Natural killer cell (primary cell): ENCODE measurements at places on chromosomes 2 and 18.

DNA sequence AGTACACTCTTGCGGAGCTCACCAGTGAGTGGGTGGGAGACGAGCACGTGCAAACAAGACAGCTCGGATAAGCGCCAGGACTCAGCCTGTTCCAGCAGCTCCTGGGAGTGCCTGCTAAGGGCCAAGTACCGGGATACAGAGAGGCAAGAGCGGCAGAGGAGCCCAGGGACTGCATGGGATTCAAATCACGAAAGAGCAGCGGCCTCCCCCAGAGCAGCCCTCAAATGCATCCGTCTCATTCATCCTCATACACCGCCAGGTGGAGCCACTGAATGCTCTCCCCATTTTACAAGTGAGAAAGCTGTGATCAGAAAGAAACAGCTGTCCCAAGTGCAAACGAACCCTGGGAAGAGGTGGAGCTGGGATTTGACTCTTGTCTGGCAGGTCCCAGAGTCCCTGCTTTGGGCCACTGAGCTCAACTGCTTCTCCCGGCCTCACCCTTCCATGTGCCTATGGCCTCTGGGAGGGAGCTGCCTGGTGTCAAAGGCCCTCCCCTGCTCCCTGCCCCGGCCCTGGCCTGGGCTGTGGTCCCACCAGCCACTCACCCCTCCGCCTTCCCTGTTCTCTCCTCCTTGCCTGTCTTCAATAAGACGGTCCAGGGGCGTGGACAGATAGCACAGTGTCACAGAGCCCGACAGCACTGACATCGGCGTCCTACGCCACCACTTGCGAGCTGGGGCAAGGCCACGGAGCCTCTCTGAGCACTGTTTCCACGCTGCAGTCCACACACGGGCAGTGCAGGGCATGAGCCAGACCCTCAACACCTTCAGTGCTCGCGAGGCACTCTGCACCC is 72.8 kb upstream of the TAF1B start:
- H3K27ac ChIP-seq: no peak overlapping the region
- no peak overlapping the region for H3K4me3 ChIP-seq
- peaks cover 12% of the 10 kb centered on the region for H3K4me1 ChIP-seq

- DNase-seq: no peak
- no peaks in the 10 kb centered on the region for H3K36me3 ChIP-seq
- H3K27me3 ChIP-seq: peaks cover 20% of the 10 kb centered on the region
- peak overlapping the region; percentile 25 for H3K27ac ChIP-seq
- no peak overlapping the region for H3K4me3 ChIP-seq
Observed at GRCh38 chr2:37375741-37376288, 31.4 kb downstream of the QPCT start.

- no peaks in the 10 kb centered on the region for H3K4me1 ChIP-seq
- H3K27ac ChIP-seq: no peak overlapping the region
- DNase-seq: no peak
- H3K36me3 ChIP-seq: peaks cover 14% of the 10 kb centered on the region
- no peak overlapping the region for H3K4me3 ChIP-seq
- H3K27me3 ChIP-seq: no peaks in the 10 kb centered on the region
Observed at GRCh38 chr2:241598487-241598886, 38.5 kb downstream of the THAP4 start.

DNA sequence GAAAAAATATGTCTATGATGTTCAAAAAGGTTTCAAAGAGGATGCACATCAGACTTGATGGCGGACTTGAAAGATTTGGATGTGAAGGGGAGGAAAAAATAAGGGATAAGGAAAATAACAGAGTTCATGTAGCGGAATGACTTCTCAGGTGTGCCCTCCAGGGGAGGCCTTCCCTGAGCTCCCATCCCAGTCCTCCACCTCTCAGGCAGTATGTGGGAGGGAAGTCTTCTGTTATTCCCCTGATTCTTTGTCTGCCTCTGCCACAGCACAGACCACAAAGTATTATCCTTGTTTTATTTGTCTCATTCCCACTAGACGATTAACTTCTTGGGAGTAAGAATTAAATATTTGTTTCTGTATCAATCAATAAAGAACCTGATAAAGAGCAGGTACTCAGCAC is 17.7 kb downstream of the COL5A2 start:
- H3K4me1 ChIP-seq: no peaks in the 10 kb centered on the region
- no peak for DNase-seq
- H3K36me3 ChIP-seq: no peaks in the 10 kb centered on the region
- H3K27me3 ChIP-seq: no peaks in the 10 kb centered on the region
- no peak overlapping the region for H3K4me3 ChIP-seq

DNA sequence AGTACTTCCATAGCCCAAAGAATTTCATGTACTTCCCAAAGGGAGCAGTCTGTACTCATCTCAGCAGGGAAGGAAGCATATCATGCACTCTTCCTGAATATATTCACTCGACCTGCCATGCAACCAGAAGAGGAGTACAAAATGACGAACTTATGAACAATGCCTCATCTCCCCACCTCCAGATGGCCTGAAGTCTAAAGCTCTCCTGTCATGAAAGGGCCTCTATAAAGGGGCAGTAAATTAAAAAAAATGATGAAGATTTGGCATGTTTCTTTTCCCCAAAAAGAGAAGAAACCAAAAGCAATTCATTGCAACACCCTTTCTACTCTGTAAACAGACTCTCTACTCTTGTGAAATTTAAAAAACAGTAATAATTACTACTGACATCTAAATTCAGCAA is 1601.1 kb downstream of the LRP1B start:
- no peak for DNase-seq
- H3K36me3 ChIP-seq: no peaks in the 10 kb centered on the region
- H3K27me3 ChIP-seq: no peaks in the 10 kb centered on the region
- no peak overlapping the region for H3K27ac ChIP-seq
- H3K4me3 ChIP-seq: no peak overlapping the region

DNA sequence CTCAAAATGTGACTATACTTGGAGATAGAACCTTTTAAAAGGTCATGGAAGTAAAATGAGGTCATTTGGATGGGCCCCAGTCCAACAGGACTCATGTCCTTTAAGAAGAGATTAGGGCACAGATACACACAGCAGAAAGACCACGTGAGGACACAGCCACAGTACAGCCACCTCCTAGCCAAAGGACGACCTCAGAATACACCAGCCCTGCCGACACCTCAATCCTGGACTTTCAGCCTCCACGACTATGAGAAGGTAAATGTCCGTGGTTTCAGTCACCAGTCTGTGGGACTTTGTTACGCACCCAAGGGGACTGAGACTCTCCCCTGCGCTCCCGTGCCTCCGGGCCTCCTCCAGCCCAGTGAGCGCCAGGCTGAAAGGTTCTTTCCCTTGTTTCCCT is 30.2 kb upstream of the HPCAL1 start:
- H3K4me1 ChIP-seq: peaks cover 23% of the 10 kb centered on the region
- H3K4me3 ChIP-seq: no peak overlapping the region
- H3K27ac ChIP-seq: no peak overlapping the region
- no peaks in the 10 kb centered on the region for H3K27me3 ChIP-seq

DNA sequence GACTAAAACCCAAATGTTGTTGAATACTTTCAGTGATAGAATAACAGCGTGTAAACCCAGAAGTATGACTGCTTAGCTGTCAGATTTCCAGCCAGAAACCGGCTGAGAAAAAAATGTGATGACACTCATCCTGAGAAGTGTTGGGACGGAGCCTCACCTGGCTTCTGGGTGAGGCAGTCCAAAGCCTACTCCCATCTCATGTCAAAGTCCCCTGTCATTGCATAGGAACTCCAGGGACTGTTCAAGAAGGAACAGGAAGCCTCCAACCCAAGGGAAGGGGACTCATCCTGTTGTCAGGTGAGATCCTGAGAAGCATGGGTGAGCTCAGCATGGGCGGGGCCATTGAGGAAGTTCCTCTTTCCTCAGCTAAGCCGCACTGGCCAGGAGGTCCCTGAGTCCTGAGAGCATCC is 11.3 kb upstream of the CHRNA1 start:
- peaks cover 33% of the 10 kb centered on the region for H3K4me1 ChIP-seq
- no peaks in the 10 kb centered on the region for H3K27me3 ChIP-seq
- no peak overlapping the region for H3K4me3 ChIP-seq
- no peak for DNase-seq

- no peak overlapping the region for H3K27ac ChIP-seq
- H3K36me3 ChIP-seq: no peaks in the 10 kb centered on the region
- DNase-seq: no peak
- no peaks in the 10 kb centered on the region for H3K4me1 ChIP-seq
- H3K27me3 ChIP-seq: no peaks in the 10 kb centered on the region
Observed at GRCh38 chr18:70489986-70490933, 201.4 kb downstream of the SOCS6 start.

DNA sequence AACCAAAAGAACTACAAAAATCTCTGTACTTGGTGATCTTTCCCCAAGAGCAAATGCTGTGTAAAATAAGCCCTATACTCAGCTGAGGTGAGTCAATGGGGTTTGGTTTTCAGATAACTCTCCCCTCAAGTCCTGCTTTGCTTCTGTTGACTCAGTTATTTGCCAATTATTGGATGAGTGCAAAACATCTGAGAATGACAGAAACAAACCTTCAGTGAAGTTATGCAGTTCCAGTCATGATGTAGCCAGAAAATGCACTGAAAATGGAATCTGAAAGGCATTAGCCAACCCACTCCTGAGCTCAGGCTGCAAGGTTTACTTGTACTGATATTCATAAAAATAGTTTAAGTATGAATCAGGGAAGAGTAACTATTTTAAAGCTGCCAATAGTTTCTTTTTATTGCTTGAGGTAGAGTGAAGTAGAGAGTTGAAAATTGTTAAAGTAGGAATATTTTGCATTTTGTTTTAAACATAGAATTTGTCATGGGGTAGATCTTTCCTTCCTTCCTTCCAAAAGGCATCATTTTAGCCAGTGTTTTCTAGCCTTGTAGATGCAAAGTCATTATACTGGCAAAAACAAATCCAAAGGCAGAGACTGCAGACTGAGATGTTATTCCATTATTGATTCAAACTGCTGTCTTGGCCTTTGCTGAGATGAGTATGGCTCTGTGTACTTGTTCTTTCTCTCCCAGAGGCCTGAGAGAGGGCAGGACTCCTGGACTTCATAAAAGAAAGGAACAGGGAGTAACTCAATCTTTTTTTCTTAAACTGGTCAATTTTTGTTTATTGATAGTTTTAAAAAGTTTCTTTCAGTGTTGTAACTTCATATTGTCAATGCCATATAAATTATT is 215.3 kb downstream of the RND3 start:
- H3K4me1 ChIP-seq: no peaks in the 10 kb centered on the region
- H3K4me3 ChIP-seq: no peak overlapping the region
- DNase-seq: no peak

DNA sequence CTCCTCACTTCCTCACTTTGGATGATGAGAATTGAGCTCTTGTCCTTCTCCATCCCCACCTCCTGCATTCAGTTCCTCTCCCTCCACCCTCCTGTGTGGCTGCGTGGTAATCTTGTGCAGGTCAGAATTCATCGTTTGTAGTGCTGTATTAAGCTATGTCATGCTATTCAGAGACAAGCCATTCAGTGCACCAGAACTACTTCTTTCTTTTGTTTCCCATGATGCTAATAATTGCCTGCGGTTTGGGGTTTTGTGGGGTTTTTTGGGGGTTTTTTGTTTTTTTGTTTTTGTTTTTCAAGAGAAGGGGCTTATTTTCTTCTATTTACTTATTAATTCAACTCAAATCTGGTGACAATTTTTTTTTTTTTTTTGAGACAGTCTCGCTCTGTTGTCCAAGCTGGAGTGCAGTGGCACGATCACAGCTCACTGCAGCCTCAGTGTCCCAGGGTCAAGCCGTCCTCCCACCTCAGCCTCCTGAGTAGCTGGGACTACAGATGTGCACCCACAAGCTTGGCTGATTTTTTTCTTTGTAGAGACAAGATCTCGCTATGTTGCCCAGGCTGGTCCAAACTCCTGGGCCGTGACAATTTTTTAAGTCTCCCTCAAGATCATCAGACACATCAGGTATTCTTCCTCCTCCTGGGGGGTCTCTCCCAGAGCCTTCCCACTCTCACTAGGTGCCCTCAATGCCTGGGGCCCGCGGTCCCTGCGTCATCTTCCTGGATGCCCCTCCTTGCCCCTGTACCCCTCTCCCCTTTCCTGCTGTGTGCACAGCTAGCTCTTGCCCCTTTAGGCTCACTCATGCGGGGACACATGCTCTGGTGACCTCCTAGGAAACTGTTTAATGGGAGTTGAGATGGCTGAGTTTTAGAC is 37.8 kb downstream of the MAL start:
- H3K4me3 ChIP-seq: no peak overlapping the region
- H3K4me1 ChIP-seq: no peaks in the 10 kb centered on the region
- H3K27me3 ChIP-seq: no peaks in the 10 kb centered on the region
- DNase-seq: no peak
- no peak overlapping the region for H3K27ac ChIP-seq
- no peaks in the 10 kb centered on the region for H3K36me3 ChIP-seq

- H3K36me3 ChIP-seq: no peaks in the 10 kb centered on the region
- H3K4me1 ChIP-seq: peaks cover 20% of the 10 kb centered on the region
- DNase-seq: no peak
- no peak overlapping the region for H3K4me3 ChIP-seq
Observed at GRCh38 chr2:25400169-25400568, 58.4 kb upstream of the DNMT3A start.

- peak overlapping the region; percentile 90 for H3K27ac ChIP-seq
- H3K4me3 ChIP-seq: peak overlapping the region; percentile 74
- no peaks in the 10 kb centered on the region for H3K27me3 ChIP-seq
- no peaks in the 10 kb centered on the region for H3K36me3 ChIP-seq
Observed at GRCh38 chr18:12376034-12376753, 833 bp downstream of the AFG3L2 start.

- peaks cover 15% of the 10 kb centered on the region for H3K4me1 ChIP-seq
- H3K27me3 ChIP-seq: no peaks in the 10 kb centered on the region
- H3K27ac ChIP-seq: no peak overlapping the region
- H3K4me3 ChIP-seq: no peak overlapping the region
Observed at GRCh38 chr18:31686572-31686971, 2.2 kb upstream of the B4GALT6 start.
